ENCODE measurements at places on chromosomes 12 and 14.

GRCh38 chr12:57603815-57604453 is 690 bp upstream of the DTX3 start:
- DNase-seq: no peak

DNA sequence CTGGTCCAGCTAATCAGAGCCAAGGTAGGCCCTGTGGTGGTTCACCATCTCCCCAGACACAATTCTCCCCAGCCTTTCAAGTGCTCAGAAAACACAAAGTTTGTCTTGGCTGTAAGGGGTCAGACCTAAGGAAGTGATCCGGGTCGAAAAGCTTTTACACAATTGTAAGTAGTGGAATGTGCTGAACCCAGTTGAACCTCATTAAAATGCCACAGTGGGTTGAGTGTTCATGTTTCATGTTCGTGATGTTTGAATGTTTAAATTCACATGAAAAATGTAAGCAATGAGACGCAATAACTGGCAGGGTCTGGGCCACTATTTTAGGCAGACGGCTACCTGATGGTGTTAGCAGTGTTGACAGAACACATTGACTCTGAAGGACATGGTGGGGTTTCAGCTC is 60.9 kb upstream of the JDP2 start:
- no peak for DNase-seq

- no peak for DNase-seq
Observed at GRCh38 chr12:130627175-130627574, 88.9 kb downstream of the RIMBP2 start.

DNA sequence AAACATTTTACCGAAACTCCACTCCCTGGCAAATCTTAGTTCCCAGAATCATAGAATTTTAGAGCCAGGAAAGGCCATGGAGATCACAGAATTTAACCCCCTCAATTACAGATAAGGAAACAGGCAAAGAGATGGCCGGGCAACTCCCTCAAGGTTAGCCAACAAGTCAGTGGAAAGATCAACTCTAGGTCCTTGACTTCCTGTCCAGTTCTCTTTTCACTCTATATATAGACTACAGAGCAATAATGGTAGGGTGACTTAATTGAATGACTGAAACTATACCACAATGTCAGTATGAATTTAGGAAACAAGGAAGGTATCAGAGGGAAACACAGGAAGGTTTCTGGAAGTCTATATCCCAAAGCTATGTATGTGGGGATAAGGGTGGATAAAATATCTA is 11.6 kb downstream of the OXA1L start:
- no peak for DNase-seq

DNA sequence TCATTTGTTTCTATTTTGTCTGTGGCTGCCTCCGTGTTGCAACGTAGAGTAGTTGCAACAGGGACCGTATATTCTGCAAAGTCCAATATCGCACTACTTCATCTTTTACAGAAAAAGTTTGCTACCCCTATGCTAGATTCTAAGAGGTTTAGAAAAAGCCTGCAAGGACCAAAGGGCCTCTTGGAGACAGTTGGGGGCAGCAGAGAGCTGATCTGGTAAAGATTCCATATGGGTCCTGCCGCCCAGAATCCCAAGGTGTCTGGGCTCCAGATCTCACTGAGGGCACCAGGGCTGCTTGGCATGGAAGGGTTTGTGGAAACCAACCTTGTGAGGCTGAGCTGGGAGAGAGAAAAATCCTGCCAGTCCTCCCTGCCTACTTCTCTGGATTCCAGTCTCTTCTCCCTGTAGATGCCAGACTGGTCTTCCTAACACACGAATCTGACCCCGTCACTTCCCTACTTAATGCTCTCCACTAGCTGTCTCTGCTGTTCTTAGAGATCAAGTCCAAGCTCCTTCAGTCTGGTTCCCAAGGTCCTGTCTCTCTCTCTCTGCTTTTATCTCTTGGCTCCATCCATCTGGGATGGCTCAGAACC is 74.6 kb downstream of the GLRX5 start:
- no peak for DNase-seq

GRCh38 chr12:20440408-20440807 is 72.1 kb downstream of the PDE3A start:
- no peak for DNase-seq

- no peak for DNase-seq
Observed at GRCh38 chr12:131826097-131826928, 1.9 kb upstream of the MMP17 start.

DNA sequence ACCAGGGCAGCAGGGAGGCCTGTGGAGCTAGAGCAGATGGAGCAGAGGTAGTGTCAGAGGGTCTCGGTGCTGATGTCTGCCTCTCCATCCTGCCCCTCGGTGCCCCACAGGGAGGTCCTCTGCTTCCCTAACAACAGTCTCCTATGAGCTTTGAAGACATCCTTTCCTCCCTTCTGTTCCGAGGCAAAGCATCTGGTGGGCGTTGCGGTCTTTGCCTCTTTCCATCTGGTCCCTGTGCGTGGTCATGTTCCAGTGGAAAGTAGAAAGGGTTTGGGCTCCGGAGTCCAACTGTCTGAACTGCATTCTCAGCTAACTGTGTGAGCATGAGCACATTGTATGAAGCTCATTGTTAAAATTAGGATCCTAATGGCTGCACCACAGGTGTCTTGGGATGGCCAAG is 370.6 kb downstream of the AACS start:
- DNase-seq: no peak

DNA sequence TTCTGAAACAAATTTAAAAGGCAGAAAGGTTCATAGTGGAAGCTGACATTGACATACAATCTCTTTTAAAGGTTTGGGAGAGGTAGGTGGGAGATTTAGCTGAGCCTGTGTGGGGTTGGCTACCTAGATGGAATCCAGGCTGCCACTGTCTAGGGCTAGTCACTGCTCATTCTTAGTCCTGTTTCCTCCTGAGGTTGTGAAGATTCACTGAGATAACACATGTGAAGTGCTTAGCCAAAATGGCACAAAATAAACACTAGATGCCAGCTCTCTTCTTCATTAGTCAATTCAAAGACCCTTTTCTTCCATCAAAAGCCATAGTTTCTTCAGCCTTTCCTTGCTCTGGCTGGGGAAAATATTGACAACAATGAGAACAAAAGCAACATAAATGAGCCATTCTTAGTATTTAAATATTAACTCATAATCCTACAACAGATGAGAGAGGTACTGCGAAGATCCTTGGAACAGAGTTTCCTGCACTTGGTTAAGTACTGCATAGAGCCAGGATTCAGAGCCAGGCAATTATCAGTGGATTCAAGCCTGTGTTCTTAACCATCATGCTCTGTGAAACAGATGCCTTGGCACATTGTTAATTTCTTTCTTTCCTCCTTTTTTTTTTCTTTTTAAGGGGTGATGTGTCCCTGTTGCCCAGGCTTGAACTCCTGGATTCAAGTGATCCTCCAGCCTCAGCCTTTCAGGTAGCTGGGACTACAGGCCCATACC is 3.5 kb downstream of the MYF6 start:
- no peak for DNase-seq

- no peak for DNase-seq
Observed at GRCh38 chr14:102821252-102821651, 44.0 kb downstream of the TRAF3 start.

GRCh38 chr14:105390849-105391500 is 7.4 kb upstream of the TEX22 start:
- DNase-seq: no peak

GRCh38 chr12:125121106-125121505 is 55.9 kb downstream of the AACS start:
- no peak for DNase-seq

DNA sequence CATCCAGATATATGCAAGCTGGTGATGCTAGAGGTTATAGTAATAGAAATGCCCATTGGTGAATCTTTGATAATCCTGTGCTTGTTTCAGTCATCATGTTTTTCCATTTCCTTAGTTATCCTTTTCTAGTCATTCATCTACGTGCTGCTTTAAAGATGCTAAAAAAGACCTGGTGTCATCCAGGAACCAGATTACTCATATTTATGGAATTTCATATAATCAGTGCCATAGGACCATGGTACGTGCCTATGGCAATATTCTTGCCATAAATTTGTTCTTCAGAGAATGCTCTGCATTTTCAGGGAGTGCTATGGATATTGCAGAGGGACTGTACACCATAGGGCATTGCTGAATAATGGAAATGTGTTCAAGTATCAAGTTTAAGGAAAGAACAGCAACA is 267.3 kb downstream of the AKAP6 start:
- no peak for DNase-seq

GRCh38 chr12:43154498-43155045 is 397.4 kb downstream of the ADAMTS20 start:
- DNase-seq: no peak

DNA sequence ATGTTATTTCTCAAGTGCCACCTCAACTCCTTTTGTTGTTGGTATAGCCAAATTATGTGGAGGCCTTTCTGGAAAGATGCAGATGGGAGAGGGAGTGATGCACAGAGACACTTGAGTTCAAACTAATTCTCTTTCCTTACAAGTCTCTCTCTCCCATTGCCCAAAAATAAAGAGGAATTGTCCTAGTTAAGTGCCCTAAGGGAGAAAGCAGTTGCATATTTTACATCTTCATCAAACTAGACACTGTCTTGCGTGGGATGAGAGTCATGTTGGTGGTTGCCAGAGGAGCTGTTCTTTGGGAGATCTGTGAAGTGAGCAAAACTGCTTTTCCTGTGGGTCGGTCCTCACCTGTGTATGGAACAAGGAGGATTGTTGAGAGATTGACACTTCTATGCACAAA is 72.2 kb downstream of the EP400 start:
- DNase-seq: no peak

DNA sequence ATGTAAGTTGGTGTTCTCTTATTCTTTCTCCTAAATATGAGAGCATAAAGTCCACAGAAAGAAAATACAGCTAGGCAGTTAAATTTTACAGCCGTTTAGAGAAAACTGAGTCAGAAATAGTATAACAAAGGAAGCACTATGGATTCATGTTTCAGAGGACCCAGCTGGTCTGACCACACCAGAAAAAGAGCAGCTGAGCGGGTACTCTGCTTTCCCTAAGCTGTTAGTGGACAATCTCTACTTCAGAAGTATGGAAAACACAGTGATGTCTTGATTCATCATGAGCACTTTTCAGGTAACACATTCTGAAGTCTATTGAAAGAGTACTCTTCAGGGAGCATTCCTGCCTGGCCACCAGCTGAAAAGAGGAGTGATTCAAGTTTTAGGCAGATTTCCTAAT is 12.4 kb downstream of the PPM1H start:
- no peak for DNase-seq

- no peak for DNase-seq
Observed at GRCh38 chr12:94222351-94223084, 74.1 kb downstream of the PLXNC1 start.

- no peak for DNase-seq
Observed at GRCh38 chr14:26719514-26719913, 121.7 kb upstream of the NOVA1 start.

DNA sequence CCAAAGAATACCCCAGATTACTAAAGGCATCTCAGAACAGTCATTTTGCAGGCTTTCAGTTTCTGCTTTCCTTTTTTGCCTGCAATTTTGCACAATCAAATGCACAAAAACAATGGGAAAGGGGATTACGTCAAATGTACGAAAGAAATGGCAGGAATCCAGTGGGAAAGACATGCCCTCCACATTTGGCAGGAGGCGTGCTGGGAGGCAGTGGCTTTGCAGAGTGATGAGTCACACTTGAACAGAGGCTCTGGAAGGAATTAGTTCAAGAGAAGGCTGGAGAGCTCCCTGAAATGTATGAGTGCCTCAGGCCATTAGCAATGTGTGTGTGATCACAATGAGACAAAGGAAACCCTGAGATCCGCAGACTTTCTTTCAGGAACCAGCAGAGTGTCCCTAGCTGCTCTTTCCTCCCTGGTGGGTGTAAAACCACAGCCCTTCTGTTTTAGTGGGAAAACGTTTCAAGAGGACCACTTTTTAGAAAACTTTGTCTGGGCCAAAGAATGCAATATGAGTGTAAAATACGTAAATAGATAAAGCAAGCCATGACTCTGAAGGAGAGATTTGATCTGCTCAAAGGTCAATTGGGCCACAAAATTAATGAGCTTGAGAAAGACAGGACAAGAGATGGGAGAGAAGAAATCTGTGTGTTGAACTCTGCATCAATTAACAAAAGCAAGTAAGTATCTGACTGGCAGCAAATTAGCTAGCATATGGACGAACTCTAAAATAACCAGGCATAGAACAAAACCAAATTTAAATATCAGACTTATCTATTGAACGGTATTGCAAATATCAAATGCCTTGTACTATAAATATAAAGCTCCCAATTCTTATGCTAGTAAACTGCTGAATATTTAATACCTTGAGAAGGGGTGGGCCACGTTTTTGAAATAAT is 155.4 kb upstream of the PDE3A start:
- no peak for DNase-seq

DNA sequence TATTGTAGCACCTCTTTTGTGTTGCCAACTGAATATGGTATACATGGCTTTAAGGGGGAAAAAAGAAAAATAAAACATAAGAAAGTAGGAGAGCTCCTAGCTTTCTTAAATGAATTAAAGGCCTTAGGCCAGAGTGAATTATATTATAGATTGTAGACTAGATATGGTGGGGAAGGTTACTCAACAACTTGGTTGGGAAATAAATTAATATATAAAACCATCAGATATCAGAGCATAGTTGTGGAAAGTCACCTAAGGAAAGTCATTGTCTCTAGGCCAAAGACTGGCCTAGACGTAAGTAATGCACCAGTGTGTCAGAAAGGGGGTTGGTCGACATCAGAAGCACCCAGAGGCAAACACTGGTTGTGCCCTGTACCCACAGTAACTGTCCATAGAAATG is 391.8 kb downstream of the RAD51B start:
- no peak for DNase-seq

- DNase-seq: no peak
Observed at GRCh38 chr14:90349739-90350138, 18.0 kb upstream of the NRDE2 start.

- DNase-seq: no peak
Observed at GRCh38 chr12:29698756-29699155, 85.0 kb downstream of the TMTC1 start.

DNA sequence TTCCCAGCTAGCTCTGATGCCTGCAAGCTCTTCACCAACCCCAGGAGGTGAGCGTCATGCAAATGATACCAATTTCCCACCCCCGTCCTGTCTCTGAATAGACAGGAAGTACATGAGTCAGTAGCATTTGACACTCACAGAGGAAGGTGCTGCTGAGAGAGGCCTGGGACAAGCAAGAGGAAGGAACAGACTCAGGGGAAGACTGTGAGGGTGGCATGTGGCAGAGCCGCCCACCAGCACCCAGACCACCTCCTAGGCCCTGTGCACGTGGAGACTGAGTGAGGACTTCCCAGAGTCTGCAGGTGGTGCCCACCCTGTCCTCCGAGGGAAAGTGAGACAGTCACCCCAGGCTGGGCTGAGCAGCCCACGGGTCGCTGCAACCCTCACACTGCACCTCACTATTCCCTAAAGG is 199.5 kb upstream of the SFSWAP start:
- DNase-seq: no peak

- DNase-seq: no peak
Observed at GRCh38 chr14:102819176-102819628, 42.0 kb downstream of the TRAF3 start.

- no peak for DNase-seq
Observed at GRCh38 chr14:102779574-102780315, 2.5 kb downstream of the TRAF3 start.

- peak; percentile 53 for DNase-seq
Observed at GRCh38 chr14:68816183-68816942, 23.5 kb upstream of the ZFP36L1 start.

GRCh38 chr12:28145216-28145615 is 45.0 kb upstream of the CCDC91 start:
- DNase-seq: no peak
